Fibroblast of the aortic adventitia (primary cell): ENCODE measurements at places on chromosomes 11 and 22. TPM values are rescaled to one million over a fixed set of nuclear protein-coding genes. Genes with fewer than 3 reads are reported as not detected.

- DNase-seq, result peak; percentile 67
Observed at GRCh38 chr22:40818747-40819598, at the start of gene SLC25A17. Gene SLC25A17, minus strand, starts transcription at chr22:40819346. Its CDS starts 98 bp downstream, at chr22:40819248.

- DNase-seq, result peak; percentile 36
Observed at GRCh38 chr11:75265851-75266531, 25.4 kb downstream of the TPBGL start.

DNA sequence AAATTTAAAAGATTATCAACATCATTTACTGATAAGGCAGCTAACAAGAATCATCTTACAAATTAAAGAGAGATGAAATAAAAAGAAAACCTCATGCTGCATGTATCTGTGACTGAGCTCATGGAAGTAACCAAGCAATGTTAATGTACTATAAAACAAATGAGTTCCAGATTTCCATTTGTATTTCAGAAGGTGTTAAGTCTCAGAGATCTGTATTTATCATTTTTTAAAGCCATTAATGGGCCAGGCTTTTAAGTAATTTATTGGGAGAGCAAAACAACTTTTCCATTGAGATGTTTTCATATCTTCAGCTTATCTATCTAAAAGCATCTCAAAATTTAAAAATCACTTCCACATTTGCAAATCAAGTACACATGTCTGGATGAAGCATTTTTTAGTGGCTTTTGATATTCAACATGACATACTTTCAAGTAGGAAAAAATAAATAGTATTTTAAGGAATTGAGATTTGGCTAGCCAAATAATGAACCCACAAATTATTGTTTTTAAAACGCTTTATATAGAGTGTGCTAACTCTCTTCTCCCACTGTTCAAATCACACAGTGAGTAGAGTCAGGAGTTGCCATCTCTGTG lies 17.9 kb upstream of the BBOX1 start:
- no peak for DNase-seq

GRCh38 chr11:124793466-124794278 lies 6.5 kb downstream of the MSANTD2 start:
- peak; percentile 59 for DNase-seq

MAFF gene
- total RNA-seq, result 21.8 and 33.7 TPM in 2 replicates

GRCh38 chr11:110984147-110984546 lies 261.4 kb upstream of the POU2AF2 start:
- peak; percentile 74 for DNase-seq
